ENCODE measurements at places on chromosomes 11 and 22.

GRCh38 chr11:34600339-34601084 is 20.4 kb upstream of the EHF start:
- DNase-seq = no peak

GRCh38 chr22:24592058-24592850 is 619 bp downstream of the LRRC75B start:
- DNase-seq = no peak

- no peak for DNase-seq
Observed at GRCh38 chr11:70472240-70472639, 73.9 kb downstream of the CTTN start.

GRCh38 chr11:129580278-129580677 is 204.6 kb downstream of the BARX2 start:
- DNase-seq = no peak

GRCh38 chr11:65538915-65539743 is 14.2 kb downstream of the SCYL1 start:
- no peak for DNase-seq

- peak; percentile 37 for DNase-seq
Observed at GRCh38 chr22:38412435-38413084, 42.4 kb downstream of the KCNJ4 start.

DNA sequence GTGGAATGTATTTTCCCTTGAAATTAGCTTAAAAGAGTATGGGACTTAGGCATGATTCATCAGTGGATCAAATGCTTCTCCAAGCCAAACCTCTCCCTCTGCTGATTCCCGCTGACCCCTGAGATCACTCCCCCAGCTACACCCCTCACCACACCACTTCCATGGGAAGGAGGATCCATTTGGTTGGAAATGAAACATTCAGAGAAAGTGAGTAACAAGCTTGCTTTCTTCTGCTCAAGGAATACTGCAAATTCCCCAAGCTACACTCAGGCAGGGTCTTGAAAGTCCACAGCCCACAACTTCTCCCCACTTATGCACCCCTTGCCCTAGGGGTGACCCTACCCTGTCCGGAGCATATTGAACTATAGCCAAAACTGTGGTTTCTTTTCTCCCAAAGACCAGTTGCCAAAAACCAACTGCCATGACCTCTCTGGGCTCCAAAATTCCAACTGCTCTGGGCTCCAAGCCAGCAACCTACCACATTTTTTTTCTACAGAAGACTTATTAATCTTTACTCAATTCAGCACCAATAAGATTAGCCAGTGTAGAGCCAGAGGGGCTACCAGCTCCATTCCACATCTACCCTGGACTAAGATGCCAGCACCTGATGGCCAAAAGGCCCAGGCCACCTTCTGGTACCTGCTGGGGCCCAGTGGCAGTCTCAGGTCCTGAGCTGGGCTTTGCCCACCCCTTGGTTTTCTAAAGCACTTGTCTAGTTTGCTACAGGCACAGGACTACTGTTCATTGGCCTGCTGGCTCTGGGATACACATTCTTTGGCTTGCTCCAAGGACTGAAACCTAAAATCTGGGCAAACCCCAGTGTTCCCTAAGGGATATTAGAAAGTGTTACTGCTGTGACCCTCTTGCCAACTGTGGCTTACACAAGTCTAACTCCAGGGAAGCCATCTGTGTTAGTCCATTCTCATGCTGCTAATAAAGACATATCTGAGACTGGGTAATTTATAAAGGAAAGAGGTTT is 101.1 kb downstream of the MICAL3 start:
- DNase-seq = no peak

GRCh38 chr11:27398400-27398770 is 35.4 kb upstream of the CCDC34 start:
- DNase-seq = no peak

GRCh38 chr11:120303004-120303637 is 22.0 kb upstream of the TLCD5 start:
- peak; percentile 50 for DNase-seq

GRCh38 chr22:21568347-21569075 is 997 bp downstream of the UBE2L3 start:
- DNase-seq = no peak

DNA sequence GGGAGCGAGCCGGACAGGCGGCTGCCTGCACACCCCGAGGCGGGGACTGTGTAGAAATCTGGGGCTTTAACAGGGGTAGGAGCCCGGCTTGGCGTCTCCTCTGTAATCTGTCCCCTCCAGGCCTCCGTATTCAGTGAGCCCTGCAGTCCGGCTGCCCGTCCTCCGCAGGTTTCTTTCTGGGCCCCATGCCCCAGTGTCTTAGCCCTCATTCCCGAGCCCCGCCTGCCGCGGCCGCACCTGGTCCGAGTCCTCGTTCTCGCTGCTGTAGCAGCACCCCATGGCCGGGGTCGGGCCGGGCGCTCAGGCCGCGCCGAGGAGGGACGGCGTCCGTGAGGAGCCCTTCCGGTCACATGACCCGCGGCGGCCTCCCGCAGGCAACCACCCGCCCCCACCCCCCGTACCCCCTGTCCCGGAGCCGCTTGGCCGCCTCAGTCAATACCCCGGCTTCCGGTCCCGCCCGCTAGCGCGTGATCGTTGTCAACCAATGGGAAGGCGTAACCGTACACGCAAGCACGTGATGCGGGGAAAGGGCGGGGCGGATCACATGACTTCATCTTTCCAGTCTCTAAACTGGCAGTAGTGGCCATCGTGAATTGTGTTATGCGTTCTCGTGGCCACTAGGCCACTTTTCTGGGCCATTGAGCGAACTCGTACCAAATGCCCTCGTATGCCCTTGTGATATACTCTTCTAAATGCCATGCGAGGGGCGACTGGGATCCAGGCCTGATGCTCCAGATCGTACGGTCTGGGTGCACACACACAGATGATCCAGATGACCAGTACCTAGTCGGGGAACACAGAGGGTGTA is at the start of gene LAMTOR1:
Gene LAMTOR1 (minus strand): TSS at position 352 of the 808 bp plus-strand sequence. CDS start 73 bp downstream, at position 279.
- peak; percentile 88 for DNase-seq

DNA sequence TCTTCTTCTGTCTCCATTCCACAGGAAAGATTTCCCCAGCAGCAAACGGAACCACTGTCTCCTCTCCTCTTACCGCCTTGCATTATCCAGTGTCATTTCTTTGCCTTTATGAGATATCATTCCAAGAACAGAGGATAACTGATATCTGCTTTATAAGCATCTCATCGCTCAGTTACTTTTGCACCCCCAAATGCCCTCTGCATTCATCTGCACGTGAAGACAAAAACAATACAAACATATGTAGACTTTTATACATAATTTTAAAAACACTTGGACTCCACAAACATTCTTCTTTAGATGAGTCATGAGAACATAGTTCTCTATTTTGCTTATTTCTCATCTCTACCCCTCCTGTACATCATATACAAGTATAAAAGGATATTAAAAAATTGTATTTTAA is 512 bp upstream of the OR51T1 start:
- DNase-seq = no peak

DNA sequence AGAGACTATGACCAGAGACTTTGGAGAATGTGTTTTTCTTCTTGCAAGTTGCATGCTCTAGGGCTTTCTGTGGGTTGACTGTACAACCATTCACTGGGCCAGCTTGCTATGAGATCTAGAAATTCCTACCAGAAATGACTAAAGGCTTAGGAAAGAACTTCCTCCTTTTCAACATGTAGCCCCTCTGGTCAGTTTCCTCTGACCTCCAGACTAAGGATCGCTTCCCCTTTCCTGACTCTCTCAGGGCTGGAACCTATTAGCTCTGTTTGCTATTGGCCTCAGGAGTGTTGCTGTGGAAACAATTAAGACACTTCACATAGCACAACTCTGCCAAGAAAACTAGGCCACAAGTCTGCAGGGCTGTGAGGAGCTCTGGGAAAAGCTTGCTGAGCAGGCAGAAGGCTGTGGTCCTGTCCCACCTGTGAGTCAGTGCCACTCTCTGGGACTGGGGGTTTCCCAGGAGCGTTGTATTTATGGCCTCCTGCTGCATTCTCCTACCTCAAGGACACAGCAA is 10.7 kb downstream of the CRY2 start:
- DNase-seq = no peak

GRCh38 chr11:1459764-1460395 is 26.7 kb downstream of the MOB2 start:
- no peak for DNase-seq

DNA sequence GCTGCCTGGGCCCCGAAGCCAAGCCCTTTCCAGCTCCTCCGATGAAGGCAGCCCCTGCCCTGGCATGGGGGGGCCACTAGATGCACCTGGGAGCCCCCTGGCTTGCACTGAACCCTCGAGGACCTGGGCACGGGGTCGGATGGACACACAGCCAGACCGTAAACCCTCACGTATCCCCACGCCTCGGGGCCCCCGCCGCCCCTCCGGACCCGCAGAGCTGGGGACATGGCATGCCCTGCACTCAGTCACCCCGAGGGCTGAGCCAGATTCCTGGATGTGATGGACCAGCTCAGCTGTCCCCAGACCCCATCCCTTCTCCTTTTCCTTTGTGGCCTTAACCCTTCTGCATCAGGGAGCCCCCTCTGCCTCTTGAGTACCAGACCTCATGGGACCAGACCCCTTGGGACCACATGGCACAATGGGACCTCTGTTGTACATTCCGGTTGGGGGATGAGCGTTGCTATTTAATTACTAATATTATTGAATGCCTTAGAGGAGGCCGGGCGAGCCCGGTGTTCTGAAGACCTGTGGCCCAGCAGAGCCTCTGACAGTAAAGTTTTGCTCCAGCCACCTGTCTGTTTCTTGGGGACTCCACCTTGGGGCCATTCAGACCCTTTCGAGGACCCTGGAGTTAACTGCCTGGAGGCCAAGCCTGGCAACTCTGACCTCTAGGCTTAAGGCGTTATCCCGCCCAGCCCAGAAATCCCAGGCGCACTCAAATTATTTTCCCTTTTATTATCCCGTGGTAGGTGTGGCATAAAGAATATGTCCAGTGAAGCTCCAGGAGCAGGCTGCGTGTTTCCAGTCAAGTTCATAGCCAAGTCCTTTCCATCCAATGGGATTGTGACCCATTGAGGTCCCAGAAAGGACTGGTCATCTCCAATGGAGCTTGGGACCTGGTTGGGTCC is 3.0 kb downstream of the RASL10A start:
- DNase-seq = no peak

DNA sequence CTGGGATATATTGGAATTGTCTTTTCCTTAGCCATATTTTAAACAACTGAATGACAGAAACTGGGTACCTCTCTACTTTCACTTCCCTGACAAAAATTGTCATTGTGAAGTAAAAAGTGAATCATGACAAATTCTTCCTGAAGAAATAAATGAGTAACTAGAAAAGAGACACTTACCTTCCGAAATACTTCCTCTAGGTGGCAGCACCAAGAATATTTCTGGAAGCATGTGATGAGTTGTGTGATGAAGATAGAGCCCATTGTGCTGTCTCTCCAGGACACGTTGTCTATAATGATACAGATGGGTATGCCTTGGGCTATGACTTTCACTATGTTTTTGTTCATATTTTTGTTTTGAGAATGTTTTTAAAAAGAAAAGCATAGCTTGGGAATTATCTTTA is 21.5 kb downstream of the CASP4 start:
- DNase-seq = no peak

DNA sequence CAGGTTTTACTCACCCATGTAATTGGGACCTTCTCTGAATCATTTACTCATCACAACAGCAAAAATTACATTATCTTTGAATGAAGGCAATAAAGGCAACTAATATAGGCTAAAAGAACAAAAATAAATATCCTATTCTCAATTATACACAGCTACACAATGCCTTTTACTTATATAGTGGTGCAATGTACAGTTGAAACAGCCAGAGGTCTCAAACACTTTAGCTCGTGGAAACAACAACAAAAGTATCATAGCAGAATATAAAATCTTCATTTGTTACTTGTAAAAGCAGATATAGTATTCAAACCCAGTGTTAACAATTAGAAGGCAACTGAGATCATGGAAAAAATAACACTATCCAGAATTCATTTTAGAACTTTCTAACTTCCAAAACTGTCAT is 20.6 kb upstream of the CCDC34 start:
- no peak for DNase-seq

DNA sequence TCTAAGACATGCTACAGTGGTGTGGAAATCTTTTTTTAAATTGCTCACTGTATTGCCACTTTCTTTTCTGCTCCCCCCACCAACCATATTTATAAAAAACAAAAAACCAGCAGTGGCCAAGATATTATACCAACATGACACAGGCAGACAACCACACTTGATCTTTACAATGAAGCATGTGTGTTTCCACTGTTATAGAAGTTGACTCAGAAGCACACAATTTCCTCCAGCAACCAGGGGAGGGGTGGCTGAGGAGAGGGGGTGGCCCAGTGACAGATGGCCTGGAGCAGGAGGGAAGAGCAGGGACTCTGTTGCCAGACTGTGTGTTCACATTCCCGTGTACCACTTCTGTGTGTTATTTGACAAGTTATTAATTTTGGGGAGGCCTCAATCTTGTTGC is 14.8 kb downstream of the CD59 start:
- no peak for DNase-seq

- DNase-seq = no peak
Observed at GRCh38 chr22:46792841-46793261, 30.4 kb downstream of the TBC1D22A start.

DNA sequence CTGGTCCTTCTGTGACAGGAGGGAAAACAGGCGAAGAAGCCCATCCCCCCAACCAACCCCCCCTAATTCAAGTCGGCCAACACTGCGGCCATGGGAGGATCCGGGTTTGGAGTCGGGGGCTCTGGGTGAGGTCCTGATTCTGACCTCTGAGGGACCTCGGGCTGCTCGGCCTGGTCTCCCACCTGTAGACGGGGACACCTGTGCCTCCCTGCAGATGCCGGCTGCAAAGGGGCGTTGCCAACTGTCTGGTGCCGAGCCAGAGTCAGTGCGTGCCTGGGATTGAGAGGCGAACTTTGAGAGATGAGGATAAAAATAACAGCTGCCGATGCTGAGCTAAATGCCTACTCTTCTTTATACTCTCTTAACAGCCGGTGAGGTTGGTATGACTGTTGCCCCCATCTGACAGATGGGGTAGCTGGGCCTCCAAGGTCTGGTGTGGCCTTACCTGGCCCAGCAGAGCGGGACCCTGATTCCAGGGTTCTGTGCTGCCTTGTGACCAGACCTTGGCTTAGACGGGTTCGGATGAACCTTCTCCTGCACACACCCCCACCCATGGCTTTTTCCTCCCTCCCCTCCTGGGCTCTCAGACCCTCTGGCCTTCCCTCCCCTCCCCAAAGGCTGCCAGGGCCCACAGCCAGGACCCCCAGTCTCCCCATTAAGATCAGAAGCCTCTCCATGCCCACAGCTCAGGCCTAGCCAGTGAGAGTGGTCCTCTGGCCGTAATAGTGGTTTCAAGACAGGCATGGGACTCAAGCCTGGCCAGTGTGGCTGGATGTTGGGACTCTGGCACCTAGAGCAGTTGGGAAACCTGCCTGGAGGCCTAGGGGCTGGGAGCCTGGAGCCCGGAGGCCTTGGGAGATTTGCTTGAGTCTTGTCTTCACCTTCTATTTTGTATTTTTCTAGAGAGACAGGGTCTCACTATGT is 41.7 kb downstream of the KCNJ4 start:
- no peak for DNase-seq

GRCh38 chr11:20450829-20451228 is 63.3 kb downstream of the PRMT3 start:
- DNase-seq = no peak

DNA sequence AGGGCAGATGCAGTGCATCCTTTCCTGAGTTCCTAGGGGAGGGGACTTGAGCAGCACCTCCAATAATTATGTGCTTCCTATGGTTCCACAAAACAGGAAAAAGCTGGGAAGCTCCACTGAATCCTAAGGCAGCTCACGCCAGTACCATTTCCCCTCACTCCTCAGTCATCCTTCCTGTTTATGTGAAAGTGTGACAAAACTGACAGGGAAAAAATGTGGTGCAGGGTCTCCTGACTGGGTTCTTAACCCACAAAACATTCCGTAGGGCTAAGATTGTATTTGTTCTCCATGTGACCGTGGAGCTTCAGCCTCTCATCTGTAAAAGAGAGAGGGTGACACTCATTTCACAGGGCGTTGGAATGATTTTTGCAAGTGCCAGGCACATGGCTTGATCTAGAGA is 12.2 kb upstream of the LYVE1 start:
- no peak for DNase-seq
